ENCODE measurements at places on chromosomes 13 and 19. TPM values are rescaled to one million over a fixed set of nuclear protein-coding genes. Genes with fewer than 3 reads are reported as not detected.

Gene FARP1
- 186 TPM for total RNA-seq

DNA sequence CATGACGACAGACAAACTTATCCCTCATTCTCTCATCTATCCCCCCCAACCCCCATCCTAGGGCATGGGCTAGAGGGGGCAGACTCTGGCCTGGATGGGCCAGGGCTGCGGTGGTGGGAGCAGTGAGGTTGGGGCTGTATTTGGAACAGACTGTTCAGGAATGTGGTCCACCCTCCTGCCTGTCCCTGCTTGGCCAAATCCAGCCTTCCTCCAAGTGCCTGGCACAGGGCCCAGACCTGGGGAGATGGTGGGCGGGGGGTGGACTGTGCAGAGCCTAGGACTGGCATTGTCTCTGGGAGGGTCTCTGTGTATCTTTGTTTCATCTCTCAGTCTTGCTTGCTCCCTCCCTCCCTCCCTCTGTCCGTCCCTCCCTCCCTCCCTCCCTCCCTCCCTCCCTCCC lies 14.2 kb downstream of the EGLN2 start:
- DNase-seq = no peak

- no peak for DNase-seq
These were observed 20.3 kb downstream of the ZNF160 start for GRCh38 chr19:53082929-53083328.

DNA sequence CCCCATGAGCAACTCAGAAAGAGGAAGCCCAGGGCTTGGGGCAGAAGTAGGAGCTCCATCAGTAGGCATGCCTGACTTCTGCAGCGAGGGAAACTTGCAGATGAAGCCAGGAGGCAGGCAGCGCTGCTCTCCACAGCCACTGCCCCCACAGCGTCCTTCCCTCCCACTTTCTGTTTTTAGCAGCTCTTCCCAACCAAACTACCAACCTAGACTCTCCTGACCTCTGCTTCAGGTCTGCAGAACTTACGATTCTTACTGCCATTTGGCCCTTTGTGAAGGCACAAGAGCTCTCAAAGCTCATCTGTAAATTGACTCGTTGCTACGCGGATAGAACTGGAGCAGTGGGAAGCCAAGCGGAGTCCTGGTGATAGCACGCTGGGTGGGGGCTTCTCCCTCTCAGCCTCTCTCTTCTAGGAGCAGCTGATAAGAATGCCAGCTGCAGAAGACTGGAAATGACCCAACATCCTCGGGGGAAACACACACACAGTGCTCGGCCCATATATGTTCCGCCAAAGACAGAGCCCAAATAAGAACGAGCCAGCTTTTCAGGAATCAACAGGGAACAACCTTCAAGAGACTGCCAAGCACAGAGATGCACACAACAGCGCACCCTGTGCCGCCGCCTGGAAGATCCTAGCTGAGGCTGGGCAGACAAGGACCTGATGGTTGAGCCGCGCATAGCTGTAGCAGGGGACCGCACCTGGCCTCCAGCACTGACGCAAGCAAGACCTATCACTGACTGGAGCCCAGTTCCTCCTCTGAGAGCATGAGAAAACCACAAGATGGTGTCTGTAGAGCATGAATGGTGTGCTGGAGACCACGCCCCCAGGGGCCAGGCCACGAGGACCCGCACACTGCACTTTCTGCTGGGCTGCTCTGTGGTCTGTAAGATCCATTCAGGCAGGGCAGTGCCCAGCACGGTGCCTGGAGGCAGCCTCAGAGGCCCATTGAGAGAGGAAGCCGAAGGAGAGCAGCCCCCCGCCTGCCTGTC lies 15.9 kb upstream of the SLC35E1 start:
- DNase-seq = no peak

DNA sequence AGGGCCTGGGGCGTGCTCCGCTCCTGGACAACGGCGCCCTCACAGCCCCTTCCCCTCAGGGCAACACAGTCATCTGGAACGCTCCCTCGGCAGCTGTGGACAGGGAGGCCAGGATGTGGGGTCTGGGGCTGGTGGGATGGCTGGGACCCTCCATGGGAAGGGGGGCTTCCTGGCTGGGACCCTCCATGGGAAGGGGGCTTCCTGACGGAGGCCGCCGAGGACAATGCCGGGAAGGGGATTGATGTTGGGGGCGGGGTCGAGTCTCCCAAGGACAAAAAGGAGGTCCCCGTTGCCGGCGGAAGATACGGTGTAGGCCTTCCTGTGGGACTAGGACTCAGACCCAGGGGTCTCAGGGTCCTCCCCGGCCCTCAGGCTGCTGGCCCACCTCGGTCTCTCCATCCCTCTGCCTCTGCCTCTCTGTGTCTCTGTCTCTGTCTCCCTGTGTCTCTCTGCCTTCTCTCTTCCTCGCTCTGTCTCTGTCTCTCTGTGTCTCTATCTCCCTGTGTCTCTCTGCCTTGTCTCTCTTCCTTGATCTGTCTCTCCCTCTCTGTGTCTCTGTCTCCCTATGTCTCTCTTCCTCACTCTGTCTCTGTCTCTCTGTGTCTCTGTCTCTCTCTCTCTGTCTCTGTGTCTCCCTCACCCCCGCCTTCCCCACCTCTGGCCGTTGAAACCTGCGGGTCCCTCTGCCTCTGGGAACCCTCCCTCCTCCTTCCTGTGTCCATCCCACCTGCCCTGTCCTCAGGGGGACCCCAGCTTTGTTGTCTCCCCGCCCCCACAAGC lies 2.7 kb upstream of the MADCAM1 start:
- no peak for DNase-seq

Data from ureter (tissue), 1 donor.